Choroid plexus epithelial cell (primary cell): ENCODE measurements at places on chromosomes 4 and X.

DNA sequence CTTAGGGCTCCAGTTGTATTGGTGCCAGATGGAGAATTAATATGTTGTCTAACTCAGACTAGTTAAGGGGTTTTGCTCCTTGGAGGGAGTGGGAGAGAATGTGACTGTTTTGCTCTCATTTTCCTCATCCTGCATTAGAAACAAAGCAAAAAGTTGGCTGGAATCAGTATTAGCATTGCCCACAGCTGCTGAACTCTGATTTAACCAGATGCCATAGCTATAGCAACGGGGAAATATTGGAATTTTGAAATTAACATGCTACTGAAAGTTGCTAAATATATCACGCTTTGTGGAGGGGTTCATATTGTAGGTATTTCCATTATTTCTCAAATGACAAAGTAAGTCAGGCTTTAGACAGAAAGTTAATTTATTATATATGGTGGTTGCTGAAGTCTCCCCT lies 66.7 kb upstream of the EOLA2 start:
- DNase-seq: no peak

DNA sequence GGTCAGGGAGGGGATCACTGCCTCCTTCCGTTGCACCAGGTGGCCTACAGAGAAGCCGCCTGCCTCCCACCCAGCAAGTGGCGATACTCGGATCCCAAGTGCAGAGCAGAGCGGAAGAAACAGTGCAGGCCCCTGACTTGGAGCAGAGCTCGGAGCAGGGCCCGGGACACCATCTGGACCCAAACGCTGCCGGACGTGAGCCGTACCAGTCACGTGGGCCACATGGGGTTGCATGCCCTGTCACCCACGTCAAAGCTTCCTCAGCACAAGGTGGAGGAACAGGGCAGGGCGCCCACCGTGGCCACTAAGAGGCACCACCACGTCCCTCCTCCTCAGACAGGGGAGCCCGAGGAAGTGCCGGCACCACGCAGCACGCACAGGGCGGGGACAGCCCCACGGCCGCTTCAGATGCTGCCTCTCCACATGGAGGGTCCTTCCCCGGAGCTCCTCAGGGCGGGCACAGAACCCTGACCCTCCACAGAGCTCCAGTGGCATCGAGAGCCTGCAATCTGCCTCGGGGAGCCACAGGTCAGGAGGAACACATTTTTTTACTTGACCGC lies 18.7 kb downstream of the ZFYVE28 start:
- DNase-seq: no peak

DNA sequence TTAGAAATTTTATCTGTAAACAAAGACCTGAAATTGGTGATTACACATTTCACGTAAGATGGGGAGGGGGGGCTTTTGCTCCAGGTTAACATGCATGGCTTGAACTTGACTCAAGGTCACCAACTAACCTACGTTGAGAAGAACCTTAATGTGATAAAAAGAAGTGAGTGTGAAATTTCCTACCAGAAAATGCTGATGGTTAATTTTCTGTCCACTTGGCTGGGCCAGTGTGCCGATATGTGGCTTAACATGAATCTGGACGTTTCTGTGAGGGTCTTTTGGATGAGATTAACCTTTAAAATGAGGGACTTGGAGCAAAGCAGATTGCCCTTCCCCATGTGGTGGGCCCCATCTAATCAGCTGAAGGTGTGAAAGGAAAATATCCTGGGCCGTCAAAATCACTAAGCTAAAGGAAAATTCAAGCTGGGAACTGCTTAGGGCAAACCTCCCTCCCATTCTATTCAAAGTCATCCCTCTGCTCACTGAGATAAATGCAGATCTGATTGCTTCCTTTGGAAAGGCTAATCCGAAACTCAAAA lies 107.3 kb upstream of the ENPP6 start:
- DNase-seq: no peak

DNA sequence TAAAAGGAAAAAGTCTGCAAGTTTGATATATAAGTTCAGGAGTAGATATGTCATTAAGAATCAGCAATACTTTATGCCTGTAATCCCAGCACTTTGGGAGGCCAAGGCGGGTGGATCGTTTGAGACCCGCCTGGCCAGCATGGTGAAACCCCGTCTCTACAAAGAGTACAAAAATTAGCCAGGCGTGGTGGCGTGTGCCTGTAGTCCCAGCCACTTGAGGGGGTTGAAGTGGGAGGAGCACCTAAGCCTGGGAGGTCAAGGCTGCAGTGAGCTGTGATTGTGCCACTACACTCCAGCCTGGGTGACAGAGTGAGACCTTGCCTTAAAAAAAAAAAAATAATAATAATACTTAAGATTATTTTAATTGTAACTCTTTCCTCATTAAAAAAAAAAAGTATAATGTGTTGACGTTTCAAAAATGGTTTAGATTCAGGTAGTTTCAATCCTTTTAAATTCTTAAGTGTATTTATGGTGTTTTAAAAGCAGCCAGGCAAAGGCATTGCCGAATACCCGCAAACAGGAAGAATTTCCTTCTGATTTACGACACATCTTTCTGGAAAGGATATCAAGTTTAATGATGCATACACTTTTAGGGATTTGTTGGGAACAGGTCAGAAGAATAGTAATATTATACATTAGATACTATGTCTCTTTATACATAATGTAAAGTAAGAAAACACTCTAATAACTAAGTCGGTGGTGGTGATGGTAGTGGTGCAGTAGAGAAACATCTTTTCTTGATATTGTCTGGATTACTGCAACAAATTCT lies 80.9 kb downstream of the KDM6A start:
- no peak for DNase-seq

GRCh38 chrX:130705591-130705990 lies 197.4 kb downstream of the ENOX2 start:
- DNase-seq: no peak

DNA sequence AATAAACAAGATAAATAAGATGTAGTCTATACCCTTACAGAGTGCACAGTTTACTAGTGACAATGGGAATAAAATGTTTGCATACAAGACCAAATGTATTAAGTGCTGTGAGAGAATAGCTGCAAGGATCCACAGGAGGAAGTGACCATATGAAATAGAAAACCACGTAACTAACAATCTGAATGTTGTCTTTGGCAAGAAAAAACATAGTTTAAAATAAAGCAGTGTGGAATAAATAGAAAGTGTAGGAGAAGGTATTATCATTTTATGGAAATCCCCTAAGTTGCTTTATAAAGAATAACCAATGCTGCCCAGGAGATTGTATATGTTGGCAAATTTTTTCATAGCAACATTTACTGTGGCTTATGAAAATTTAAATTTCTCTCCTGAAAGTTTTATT lies 116.1 kb downstream of the PCDH7 start:
- peak; percentile 65 for DNase-seq

DNA sequence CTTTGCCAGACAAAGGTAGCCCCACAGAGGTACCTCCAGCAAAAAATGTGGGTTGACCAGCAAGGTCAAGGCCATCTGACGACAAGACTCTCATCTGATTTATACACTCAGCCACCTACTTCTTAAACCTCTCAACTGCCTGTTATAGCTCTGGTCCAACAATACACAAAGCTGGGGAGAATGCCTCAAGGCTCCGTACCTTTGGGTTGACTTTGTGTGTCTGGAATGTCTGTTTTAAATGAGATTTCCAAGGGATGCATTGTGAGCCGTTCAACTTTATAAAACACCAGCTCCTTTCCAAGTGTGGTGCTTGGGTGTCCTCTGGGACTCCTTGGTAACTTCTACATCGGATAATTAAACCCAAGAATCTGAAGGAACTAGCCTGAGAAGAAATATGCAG lies 167.0 kb upstream of the RPL34 start:
- DNase-seq: no peak

- no peak for DNase-seq
These were observed 143.1 kb upstream of the BCOR start for GRCh38 chrX:40240844-40241243.

- DNase-seq: no peak
These were observed 146.4 kb downstream of the CPEB2 start for GRCh38 chr4:15148691-15149090.

DNA sequence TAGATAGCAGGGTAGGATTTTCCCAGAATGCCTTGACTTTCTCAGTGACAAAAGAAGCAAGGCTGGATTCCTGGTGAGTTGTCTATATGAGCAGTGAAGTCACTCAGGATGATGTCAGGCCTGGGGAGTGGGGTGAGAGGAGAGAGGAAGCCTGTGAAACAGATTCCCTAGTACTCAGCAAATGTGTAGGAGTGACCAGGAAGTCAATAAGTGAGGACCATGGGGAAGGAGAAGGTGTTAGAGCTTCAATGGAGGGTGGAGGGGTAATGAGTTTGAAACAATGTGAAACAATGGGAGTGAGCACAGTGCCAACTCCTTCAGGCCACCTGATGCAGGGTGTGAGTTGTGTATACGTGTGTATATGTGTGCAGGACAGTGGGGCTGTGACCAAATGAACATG lies 2.4 kb upstream of the SLC9A6 start:
- DNase-seq: no peak

DNA sequence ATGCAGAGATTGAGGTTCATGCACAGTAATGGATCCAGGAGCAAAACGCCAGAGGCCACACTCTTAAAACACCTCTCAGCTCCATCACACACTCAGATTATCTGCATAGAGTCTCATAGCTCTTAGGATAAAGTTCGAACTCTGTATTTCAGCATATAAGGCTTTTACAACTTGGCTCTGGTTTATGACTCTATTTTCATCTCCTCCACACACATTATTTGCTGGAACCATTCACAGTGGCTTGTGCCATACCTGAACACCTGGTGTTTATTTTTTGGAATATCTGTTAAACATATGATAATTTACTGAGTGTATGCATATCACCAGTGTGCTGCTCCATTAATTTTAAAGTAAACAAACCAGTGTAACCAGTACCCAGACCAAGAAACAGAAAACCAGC lies 27.2 kb downstream of the RASL11B start:
- no peak for DNase-seq

DNA sequence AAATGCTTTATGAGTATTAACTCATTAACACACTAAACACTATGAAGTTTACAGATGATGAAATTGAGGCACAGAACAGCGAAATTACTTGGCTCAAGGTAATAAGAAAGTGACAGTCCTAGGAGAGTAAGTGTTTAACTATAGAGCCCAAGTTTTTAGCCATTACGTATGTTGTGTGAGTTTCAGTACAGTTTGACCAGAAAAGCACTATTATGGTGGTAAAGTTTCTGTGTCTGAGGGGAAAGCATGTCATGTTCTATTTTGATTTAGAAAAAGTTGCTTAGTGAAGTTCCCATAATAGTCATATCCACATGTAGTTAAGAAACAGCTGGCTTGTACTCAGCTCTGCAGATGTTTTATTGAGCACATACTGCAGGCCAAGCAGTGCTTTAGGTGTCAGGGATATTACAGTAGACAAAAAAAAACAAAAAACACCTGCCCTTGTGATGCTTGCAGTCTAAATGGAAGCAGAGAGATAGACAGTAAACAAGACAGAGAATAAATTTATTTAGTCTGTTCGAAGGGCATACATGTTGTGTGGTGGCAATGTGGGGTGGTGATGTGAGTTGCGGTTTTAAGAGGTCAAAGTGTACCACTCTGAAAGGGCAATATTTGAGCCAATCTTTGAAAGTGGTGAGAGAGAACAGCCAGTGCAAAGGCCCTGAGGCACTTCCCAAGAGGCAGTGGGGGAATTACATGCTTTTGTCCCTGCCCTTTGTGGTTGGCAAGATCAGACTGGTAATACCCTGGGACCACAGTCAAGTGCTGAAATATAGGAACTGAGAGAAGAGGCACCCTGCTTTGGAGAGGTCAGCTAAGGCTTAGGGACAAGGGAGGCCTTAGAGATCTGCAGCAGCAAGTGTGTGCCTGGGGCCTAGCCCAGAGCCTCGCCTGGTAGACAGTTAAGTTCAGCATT lies 6.2 kb downstream of the TMEM131L start:
- DNase-seq: no peak
